ENCODE measurements at places on chromosomes 2 and 18.

GRCh38 chr2:29394311-29394980 is 279.2 kb downstream of the CLIP4 start:
- peaks cover 23% of the 10 kb centered on the region for H3K27me3 ChIP-seq
- no peaks in the 10 kb centered on the region for H3K36me3 ChIP-seq
- H3K4me3 ChIP-seq, result no peak overlapping the region
- no peak overlapping the region for H3K27ac ChIP-seq

DNA sequence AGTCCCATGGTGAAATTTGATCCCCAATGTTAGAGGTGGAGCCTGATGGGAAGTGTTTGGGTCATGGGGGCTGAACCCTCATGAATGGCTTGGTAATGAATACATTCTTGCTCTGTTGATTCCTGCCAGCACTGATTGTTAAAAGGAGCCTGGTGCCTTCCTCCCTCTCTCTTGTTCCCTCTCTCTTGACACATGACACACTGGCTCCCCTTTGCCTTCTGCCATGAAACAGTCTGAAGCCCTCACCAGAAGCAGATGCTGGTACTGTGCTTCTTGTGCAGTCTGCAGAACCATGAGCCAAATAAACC is 30.6 kb upstream of the EPC2 start:
- H3K27me3 ChIP-seq, result peaks cover 14% of the 10 kb centered on the region
- DNase-seq, result no peak
- H3K27ac ChIP-seq, result no peak overlapping the region
- H3K36me3 ChIP-seq, result peaks cover 2% of the 10 kb centered on the region

DNA sequence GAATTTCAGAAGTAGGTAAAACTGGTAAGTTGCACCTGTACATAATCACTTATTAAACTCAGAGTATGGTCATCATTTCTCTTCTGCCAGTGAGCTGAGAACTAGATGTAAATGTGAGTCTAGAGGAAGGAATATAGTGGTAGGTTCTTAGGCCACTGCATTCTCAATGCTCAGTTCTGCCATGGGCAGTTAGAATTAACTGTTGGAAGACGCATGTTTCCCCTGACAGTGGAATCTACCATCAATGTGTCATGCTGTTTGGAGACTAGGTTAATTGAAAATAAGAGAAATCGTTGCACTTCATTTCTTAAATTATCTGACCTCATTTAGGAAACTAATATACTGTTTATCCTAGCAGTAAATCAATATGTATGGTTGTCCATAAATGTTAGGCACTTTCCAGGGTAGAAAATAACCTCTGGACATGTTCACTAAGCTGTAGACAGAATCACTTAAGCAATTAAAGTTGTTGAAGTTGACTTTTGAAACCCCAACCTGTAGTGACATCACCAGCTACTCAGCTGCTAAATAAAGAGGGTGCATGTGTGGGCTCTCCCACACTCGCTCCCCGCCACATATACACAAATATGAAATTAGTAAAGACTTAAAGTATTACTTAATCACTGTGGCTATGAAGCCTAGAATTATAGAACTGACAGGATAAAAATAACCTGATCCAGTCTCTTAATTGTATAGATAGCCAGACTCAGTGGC is 91.5 kb upstream of the NOSTRIN start:
- H3K27me3 ChIP-seq, result no peaks in the 10 kb centered on the region
- H3K4me3 ChIP-seq, result no peak overlapping the region
- no peaks in the 10 kb centered on the region for H3K4me1 ChIP-seq
- H3K36me3 ChIP-seq, result no peaks in the 10 kb centered on the region
- no peak overlapping the region for H3K27ac ChIP-seq

GRCh38 chr2:10982931-10983701 is 71.4 kb downstream of the KCNF1 start:
- no peaks in the 10 kb centered on the region for H3K36me3 ChIP-seq
- no peaks in the 10 kb centered on the region for H3K27me3 ChIP-seq
- H3K4me1 ChIP-seq, result no peaks in the 10 kb centered on the region
- no peak for DNase-seq

DNA sequence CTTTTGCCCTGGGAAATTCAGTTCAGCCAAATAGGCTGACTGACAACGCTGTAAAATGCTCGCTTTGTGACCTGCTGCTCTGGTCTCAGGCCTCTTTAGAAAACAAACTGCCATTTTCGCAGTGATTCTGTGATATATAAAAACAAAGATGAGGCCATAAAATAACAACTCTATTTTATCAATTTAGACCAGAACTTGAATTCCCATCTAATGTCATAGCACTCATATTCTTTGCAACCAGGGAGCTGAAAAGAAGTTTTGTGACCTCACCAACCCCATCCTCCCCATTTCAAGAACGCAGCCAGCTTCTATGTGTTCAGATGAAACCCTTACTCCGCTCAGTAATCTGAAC is 40.3 kb downstream of the TCF4 start:
- H3K27me3 ChIP-seq, result no peaks in the 10 kb centered on the region
- H3K4me3 ChIP-seq, result no peak overlapping the region
- H3K4me1 ChIP-seq, result no peaks in the 10 kb centered on the region
- DNase-seq, result no peak
- no peaks in the 10 kb centered on the region for H3K36me3 ChIP-seq

Data from activated CD4-positive, alpha-beta memory T cell treated with anti-CD3 and anti-CD28 coated beads, Interleukin-2, amount 10 ng/mL, durations not matched to agents 7 days and 5 days (primary cell).